ENCODE measurements at places on chromosomes 5 and 9.

GRCh38 chr5:82445726-82446335 lies 167.7 kb upstream of the RPS23 start:
- DNase-seq, result no peak

- DNase-seq, result no peak
Measured at GRCh38 chr5:93915142-93915553, 173.7 kb upstream of the POU5F2 start.

- no peak for DNase-seq
Measured at GRCh38 chr5:178474562-178475184, 115.5 kb downstream of the COL23A1 start.

GRCh38 chr5:96978812-96979449 lies 43.1 kb downstream of the LNPEP start:
- DNase-seq, result no peak

- no peak for DNase-seq
Measured at GRCh38 chr5:144315026-144315425, 144.4 kb downstream of the KCTD16 start.

DNA sequence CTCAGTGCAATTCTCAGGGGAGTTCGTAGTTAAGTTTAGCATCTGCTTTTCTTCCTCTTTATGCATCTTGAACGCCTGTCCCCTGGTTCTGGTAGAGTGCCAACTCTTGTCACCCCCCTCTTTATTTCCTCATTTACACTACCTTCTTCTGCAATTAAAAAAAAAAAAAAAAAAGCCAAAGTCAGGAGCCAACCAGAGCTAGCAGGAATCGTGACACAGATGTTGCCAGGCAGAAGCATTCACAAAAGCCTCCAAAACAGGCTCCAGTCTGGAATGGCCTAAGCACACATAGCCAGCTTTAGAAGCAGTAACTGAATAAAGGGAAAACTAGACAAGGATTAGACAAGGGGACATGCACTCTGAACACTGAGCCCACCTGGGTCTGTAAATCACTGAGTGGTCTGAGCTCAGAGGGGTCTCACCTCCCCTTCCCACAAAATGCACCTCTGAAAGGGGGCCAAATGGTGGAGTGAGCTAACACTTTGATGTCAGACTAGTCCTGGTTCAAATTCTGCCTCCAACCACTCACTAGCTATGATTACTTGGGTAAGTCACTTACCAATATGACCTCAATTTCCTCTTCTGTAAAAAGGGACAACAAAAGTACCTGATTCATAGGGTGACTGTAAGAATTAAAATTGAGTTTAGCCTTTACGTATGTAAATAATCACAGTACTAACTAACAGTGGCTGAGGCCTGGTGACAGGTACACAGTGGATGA lies 2.0 kb downstream of the CD74 start:
- DNase-seq, result peak; percentile 49

DNA sequence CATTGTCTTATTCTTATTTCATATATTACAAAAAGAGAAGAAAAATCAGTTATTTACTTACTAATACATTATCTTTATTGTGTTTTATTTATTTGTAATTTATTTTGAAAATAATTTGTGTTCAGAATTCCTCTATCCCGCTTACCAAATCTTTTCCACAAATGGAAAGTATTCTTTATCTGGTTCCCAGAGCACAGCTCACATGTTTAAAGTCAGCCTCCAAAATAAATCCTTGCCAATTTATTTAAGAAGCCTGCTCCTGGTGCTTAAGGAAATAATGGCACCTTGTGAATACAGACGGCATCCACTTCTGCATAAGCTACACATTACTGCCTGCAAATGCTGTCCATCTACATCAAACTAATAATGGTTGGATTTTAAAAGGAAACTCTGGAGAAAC lies 435.4 kb downstream of the MTRR start:
- no peak for DNase-seq

- DNase-seq, result no peak
Measured at GRCh38 chr5:97454015-97454414, 271.0 kb upstream of the RIOK2 start.

DNA sequence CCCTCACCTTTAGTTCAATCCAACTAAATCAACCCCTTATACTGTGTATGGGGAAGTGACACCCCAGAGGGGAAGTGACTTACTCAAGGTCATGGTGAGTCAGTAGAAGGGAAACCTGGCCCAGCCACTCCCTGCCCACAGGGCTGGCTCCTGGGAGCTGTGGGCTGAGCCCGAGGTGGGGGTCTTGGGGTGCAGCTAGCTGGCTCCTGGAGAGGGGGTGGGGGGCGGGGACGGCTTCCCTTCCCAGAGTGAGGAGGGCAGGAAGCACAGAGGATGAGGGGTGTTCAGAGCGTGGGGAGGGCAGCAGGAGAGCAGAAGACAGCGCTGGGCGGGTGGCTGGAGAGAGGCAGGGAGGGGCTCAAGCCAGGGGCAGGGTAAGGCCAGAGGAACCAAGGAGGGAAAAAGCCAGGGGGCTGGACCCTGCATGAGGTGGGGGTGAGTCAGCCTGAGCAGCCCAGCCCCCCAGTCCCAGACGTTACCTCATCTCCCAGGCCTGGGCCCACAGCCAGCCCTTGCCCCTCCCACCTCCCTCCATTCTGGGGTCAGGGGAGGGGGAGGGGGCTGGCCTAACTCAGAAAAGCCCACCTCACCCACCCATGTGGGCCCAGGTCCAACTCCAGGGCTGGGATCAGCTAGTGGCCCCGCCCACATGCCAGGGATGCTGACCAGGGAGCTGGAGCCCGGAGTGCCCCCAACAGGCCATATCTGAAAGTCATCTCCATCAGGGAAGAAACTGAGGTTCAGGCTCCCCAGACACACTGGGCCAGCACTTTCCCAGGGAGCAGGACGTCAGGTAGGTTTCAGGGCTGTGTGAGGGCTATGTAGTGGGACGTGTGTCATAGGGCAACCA lies 2.8 kb downstream of the PDLIM7 start:
- DNase-seq, result no peak

DNA sequence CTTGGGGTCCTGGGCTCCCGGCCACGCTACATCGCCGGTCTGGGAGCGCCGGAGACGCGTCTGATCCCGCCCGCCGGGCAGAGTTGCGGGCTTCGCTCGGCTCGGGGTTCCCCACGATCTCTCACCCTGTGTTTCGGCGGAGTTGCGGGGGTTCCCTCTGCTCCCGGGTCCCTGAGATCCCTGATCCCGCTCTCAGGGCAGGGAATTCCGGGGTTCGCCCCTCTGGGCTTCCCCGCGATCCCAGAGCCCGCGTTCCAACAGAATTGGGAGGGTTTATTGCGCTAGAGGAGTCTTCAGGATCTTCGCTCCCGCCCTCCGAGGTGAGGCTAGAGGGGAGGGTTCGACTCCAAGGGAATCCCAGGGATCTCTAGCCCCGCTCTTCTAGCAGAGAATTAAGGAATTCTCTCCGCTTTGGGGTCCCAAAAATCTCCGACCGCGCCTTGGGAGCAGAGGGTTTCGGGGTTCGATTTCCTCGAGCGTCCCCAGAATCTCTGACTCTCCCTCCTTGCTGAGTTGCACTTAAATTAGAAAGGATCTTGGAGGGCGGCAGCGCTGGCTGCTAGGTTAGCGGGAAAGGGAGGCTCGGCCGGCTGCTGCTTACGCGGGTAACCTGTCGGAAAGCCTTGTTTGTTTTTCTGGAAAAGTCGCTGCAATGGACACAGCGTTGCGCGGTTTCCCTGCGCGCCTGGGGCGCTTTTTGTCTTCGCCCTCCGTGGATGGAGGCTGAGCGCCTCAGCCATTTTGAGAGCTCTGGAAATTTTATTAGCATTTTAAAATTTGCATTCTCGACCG lies 1.3 kb downstream of the DMRT1 start:
- DNase-seq, result no peak

DNA sequence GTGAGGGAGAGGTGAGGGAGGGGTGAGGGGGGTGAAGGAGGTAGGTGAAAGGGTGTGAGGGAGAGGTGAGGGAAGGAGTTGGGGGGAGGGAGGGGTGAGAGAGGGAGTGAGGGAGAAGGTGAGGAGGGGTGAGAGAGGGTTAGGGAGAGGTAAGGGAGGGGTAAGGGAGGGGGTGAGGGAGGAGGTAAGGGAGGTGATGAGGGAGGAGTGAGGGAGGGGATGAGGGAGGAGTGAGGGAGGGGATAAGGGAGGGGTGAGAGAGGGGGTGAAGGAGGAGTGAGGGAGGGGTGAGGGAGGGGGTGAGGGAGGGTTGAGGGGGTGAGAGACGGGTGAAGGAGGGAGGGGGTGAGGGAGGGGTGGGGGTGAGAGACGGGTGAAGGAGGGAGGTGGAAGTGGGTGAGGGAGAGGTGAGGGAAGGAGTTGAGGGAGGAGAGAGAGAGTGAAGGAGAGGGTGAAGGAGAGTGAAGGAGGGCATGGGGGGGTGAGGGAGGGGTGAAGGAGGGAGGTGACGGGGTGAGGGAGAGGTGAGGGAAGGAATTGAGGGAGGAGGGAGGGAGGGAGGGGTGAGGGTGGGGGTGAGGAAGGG lies 18.5 kb downstream of the NINJ1 start:
- DNase-seq, result no peak

DNA sequence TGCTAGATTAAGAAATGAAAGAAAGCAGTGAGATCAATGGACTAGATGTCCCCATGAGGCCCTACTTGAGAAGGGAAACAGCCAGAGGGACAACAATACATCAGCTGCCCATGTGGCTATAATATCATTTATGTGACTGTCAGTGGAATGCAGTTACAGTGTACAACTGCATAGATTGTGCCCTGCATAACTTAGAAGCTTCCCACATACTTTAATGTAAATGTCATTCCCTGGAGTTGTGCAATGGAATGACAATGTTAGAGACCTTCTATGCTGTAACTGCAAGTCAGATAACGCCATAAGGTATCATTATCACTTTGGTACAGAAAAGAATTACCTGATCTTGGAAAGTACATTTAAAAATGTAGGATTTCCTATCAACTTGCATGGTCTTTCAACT lies 67.4 kb downstream of the FBN2 start:
- no peak for DNase-seq

DNA sequence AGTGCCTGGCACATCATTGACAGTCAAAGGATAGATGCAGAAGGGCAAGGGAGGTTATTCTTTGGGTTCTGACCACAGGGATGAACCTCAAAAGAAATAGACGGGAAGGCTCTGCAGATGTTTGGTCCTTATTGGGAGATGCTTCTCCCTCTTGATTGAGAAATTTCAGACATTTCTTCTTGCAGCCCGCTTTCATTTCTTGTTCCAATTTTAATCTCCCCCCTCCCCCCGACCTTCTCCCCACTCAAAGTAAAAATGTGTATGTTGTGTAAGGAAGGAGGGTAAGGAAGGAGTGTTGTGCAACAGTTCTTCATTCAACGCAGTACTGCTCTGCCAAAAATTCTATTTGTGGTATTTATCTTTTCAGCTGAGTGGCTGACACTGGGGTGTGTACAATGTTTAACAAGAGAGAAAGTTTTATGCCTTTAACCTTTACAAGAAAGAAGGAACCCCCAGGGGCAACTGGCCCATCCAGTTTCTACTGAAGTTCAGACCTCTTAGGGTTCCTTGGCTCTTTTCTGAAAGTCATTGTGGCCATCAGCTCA lies 46.3 kb upstream of the TNFSF15 start:
- no peak for DNase-seq

DNA sequence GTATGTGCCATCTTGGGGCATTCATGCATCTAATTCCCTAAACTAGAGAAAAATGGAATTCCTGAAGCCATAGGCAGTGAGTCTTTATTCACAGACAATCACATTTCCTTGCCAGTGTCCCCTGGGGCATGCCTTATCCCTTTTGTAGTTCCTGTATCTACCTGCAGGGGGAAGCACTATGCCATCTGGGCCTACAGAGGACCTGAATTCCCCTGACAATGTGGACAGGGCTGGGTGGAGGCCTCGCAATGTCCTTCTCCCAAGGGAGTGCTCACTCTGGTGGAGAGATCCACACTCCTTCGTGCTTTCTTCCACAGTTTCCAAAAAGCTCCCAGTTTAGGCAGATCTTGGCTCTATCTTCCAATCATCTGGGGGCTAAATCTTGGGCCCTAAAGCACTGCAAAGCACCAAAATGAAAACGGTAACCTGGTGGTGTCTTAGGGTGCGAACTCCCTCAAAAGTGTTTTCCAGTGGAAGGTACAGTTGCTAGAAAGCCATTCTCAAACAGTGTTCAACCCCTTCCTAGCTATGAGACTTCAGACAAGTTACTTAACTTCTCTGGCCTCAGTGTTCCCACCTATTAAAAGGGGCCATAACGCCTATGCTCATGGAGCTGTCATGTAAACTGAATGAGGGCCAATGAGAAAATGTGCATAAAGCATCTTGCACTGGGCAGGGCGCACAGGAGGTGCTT lies 17.5 kb downstream of the WHRN start:
- DNase-seq, result no peak

DNA sequence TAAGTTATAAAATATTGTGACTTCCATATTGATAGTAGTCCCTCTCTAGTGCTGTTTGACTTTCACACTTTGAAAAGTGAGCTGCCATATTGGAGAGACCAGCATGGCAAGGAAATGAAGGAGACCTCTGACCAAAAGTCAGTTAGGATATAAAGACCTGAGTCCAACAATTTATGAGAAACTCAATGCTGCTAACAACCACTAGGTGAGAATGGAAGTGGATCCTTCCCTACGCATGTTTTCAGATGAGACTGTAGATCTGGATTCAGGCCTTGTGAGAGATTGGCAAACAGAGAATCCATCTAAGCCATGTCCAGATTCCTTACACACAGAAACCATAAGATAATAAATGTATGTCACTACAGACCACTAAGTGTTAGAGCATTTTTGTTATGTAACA lies 81.6 kb downstream of the CTNND2 start:
- no peak for DNase-seq

DNA sequence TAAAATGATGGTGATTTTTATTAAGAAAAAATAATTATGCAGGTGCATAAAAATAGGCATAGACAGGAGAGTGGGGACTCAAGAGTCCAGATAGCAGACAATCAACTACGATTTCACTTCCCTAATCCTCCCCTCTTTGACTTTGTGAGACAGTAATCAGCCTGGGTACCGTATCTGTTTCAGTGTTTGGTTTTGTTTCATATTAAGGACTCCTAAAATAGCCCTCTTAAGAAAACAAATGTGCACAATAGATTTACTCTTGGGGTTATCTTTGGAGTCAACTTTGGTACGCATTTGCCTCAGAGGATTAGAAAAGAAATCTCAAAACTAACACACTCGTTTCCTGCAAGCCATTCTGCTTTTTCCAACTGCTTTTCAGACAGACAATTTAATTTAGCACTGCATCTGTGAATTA lies 96.3 kb downstream of the ZNF608 start:
- DNase-seq, result no peak

DNA sequence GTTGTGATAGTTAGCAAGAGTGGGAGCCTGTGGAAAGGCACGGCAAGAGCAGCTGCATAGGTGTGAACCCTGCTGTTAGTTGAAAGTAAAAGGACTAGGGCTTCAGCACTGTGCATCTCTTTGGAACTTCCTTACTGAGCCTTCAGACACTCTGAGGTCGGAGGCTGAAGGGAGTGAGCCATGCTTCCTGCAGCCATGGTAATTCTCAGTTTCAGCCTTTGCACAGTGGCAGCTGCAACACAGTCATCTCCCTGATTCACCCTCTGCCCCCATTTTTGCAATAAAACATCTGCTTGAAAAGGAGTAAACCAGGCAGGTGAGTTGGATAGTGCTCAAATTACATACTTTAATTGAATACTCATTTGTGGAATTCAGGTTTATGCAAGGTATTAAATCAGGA lies 6.5 kb upstream of the TLE4 start:
- DNase-seq, result no peak

GRCh38 chr5:161414037-161414436 lies 132.5 kb downstream of the GABRB2 start:
- DNase-seq, result no peak

Data from posterior cingulate gyrus (tissue), 11 donors.